ENCODE measurements at places on chromosomes 5 and 9. TPM values are rescaled to one million over a fixed set of nuclear protein-coding genes. Genes with fewer than 3 reads are reported as not detected.

The PCDHA3 gene
- total RNA-seq = 1.1 TPM

The SLC6A7 gene
- total RNA-seq = not detected

GRCh38 chr5:139243425-139243970 is 45.3 kb upstream of the SIL1 start:
- no peak overlapping the region for H3K4me3 ChIP-seq
- no peaks in the 10 kb centered on the region for H3K36me3 ChIP-seq
- H3K4me1 ChIP-seq = peaks cover 6% of the 10 kb centered on the region
- no peak for DNase-seq

The PRLR gene
- total RNA-seq = 0.93 TPM

GRCh38 chr9:119322184-119322583 is 47.1 kb downstream of the BRINP1 start:
- DNase-seq = peak; percentile 6
- no peaks in the 10 kb centered on the region for H3K36me3 ChIP-seq
- no peaks in the 10 kb centered on the region for H3K27me3 ChIP-seq
- H3K4me1 ChIP-seq = no peaks in the 10 kb centered on the region

The TEK gene
- total RNA-seq = 2.3 TPM

DNA sequence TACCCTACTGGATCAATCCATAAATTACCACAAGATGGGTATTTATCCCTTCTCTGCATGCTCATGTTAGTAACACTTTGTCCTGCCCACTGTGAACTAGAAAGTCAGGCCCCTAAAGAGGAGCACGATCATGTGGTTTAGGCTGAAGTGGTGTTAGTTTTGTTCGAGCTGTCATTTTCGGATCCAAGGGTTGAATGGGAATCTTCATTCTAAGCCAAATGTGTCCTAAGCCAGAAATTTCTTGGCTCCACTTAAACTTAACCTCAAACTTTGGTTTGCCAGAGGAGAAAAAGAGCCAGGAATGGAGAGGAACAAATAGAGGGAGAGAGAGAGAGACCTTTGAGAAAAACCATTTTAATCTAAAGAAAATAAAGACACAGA is 837.7 kb upstream of the ZNF608 start:
- H3K4me3 ChIP-seq = no peak overlapping the region
- no peak overlapping the region for H3K27ac ChIP-seq

- DNase-seq = no peak
- H3K27ac ChIP-seq = no peak overlapping the region
- H3K36me3 ChIP-seq = no peaks in the 10 kb centered on the region
- H3K4me3 ChIP-seq = no peak overlapping the region
- no peaks in the 10 kb centered on the region for H3K27me3 ChIP-seq
- no peaks in the 10 kb centered on the region for H3K4me1 ChIP-seq
Measured at GRCh38 chr5:108054349-108054748, 327.5 kb downstream of the FBXL17 start.

DNA sequence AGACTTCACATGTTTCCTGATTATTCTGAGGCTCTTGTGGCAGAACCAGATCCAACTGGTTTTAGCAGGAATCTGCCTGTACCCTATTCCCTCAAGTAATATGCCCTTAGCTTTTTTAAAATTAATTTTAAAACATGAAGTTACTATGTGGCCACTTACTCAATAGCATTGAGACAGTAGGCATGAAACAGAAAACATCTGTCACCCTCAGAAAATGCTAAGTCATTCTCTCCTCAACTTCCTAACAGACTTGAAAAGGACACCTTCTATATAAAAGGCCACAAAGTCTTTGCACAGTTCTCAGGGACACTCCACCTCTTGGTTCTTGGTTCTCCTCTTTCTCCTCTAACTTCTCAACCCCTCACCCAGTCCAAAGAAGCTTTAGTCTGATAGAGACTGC is 277.8 kb downstream of the RAB3C start:
- H3K4me1 ChIP-seq = no peaks in the 10 kb centered on the region
- peaks cover under 1% of the 10 kb centered on the region for H3K27me3 ChIP-seq
- DNase-seq = no peak
- no peaks in the 10 kb centered on the region for H3K36me3 ChIP-seq
- no peak overlapping the region for H3K4me3 ChIP-seq

DNA sequence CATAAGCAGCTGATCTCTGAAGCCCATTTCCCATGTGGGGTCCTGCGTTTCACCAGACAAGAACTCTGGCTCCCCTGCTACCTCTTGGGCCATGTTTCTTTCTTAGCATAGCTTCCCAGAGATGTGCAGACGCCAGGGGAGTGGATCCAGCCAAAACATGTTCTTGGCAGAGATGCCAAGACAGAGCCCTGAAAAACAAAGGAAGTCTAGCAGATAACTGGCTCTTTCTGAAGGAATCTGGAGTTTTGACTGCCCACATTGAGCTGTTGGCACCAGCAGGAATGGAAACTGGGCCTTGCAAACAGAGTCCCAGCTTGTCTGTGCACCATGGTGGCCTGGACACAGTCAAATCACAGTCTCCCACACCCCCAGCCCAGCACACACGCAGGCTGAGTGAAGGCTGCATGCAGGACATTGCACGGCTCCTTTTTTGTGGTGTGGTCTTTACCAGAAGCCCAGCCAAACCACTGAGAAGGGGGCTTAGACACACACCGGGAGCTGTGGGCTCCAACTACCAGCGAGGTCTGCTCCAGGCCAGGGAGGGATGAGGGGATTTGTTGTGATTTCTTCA is 114.7 kb downstream of the SNX18 start:
- H3K4me3 ChIP-seq = no peak overlapping the region
- no peaks in the 10 kb centered on the region for H3K36me3 ChIP-seq
- no peaks in the 10 kb centered on the region for H3K27me3 ChIP-seq
- no peaks in the 10 kb centered on the region for H3K4me1 ChIP-seq

DNA sequence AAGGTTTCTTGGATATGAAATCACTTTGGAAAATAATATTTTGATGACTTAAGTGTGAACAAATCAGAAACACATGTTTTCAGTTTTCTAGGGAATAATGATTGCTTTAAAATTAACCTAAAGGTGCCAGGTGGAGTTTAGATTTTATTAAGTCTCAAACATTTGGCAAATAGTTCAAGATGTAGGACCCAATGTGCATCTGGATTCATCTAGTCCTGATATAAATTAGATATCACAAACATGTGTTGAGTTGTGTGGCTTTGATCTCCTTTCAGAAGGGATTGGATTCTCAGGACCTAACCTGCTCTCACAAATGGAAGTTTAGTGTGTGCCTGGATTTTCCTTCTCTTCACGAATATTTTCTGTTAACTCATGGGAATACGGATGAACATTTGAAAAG is 291.4 kb upstream of the ISL1 start:
- no peak overlapping the region for H3K4me3 ChIP-seq
- H3K36me3 ChIP-seq = no peaks in the 10 kb centered on the region
- H3K4me1 ChIP-seq = no peaks in the 10 kb centered on the region
- no peak overlapping the region for H3K27ac ChIP-seq
- no peak for DNase-seq

DNA sequence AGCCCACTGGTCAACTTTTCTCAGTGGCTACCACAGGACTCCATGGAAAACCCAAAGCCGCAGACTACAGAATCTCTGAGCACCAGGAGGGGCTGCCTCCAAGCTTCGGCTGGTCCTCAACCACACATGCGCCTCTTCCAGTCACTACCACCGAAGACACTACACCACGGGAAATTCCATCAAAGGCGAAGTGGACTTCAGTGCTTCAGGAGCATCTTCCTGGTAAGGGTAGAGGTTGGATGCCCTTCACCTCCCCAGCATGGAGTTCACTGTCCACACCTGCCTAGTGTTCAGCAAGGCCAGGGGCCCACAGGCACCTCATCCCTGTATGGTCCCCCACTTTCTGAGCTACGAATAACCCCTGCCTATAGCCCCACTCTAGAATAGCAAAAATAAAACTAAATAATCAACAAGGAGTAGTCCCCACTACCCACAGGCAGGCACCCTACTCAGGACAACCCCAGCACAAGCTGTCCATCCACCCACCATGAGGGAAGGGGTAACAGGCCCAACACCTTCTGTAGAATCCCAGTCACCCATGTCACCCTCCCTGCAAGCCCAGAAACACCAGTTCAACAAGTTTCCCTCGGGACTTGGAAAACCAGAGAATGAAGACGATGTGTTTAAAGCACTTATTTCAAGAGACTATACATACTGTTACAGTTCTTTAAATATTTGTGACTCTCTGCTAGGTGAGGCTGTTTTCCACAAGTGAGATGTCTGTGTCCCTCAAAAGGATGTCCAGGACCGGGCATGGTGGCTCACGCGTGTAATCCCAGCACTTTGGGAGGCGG is 2.6 kb downstream of the VDAC1 start:
- no peak overlapping the region for H3K4me3 ChIP-seq
- H3K4me1 ChIP-seq = peaks cover 24% of the 10 kb centered on the region
- H3K36me3 ChIP-seq = peaks cover 4% of the 10 kb centered on the region
- H3K27ac ChIP-seq = no peak overlapping the region
- no peak for DNase-seq

- H3K36me3 ChIP-seq = no peaks in the 10 kb centered on the region
- H3K4me3 ChIP-seq = no peak overlapping the region
- H3K4me1 ChIP-seq = no peaks in the 10 kb centered on the region
- H3K27me3 ChIP-seq = no peaks in the 10 kb centered on the region
- H3K27ac ChIP-seq = no peak overlapping the region
- peak; percentile 46 for DNase-seq
Measured at GRCh38 chr5:93924628-93925027, 183.2 kb upstream of the POU5F2 start.

The PCDHGA2 gene
- 0.14 TPM for total RNA-seq

The EQTN gene
- total RNA-seq = not detected

The PRKAA1 gene
- 70.3 TPM for total RNA-seq

DNA sequence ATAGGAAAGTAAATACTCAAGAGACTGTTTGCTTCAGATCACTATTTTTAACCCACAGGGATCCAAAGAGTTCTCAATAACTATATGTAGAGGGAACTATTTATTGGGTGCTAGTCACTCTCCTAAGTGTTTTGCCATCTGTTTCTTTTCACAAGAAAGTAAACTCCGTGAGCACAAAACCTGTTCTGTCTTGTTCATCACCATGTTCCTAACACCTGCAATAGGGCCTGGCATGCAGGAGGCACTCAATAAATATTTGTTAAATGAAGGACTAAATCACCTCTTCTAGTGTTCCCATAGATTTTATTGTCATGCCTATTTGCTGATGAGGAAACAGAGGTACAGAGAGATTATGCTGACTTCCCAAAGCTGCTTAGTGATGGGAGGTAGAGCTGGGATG is 118.2 kb downstream of the VCAN start:
- no peaks in the 10 kb centered on the region for H3K27me3 ChIP-seq
- H3K4me1 ChIP-seq = peaks cover 3% of the 10 kb centered on the region
- no peak overlapping the region for H3K27ac ChIP-seq
- no peaks in the 10 kb centered on the region for H3K36me3 ChIP-seq

The HEMGN gene
- total RNA-seq = not detected

The KIF4B gene
- not detected for total RNA-seq

DNA sequence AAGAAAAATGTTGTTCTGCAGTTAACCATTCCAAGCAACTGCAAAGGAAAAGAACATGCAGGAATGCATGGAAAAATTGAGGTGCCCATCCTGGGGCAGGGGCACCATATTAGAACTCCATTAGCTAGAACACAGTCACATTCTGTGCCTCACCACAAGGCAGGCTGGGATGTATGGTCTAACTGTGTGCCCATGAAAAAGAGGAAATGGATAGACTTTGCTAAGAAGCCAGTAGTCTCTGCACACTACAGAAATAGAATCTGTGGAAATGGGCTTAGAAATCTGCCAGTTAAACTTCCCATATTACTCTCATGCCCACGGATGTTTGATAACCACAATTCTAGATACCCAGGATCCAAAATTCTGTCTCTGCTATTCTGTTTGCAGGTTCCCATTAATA is 423.8 kb upstream of the SMARCA2 start:
- no peaks in the 10 kb centered on the region for H3K27me3 ChIP-seq
- no peak for DNase-seq
- H3K36me3 ChIP-seq = no peaks in the 10 kb centered on the region
- no peak overlapping the region for H3K27ac ChIP-seq
- no peak overlapping the region for H3K4me3 ChIP-seq

The ACSL6 gene
- total RNA-seq = not detected

GRCh38 chr9:70811638-70812037 is 309.8 kb downstream of the TRPM3 start:
- no peaks in the 10 kb centered on the region for H3K27me3 ChIP-seq
- H3K4me3 ChIP-seq = no peak overlapping the region
- no peak overlapping the region for H3K27ac ChIP-seq
- no peaks in the 10 kb centered on the region for H3K36me3 ChIP-seq

GRCh38 chr9:116689486-116690032 is 2.5 kb downstream of the TRIM32 start:
- H3K4me1 ChIP-seq = peaks cover 42% of the 10 kb centered on the region
- no peak overlapping the region for H3K4me3 ChIP-seq

- no peak overlapping the region for H3K4me3 ChIP-seq
- H3K27ac ChIP-seq = no peak overlapping the region
- H3K36me3 ChIP-seq = peaks cover 55% of the 10 kb centered on the region
- no peak for DNase-seq
- no peaks in the 10 kb centered on the region for H3K4me1 ChIP-seq
Measured at GRCh38 chr9:5764130-5764868, 68.6 kb downstream of the ERMP1 start.

- peaks cover 42% of the 10 kb centered on the region for H3K27me3 ChIP-seq
- H3K4me1 ChIP-seq = no peaks in the 10 kb centered on the region
- H3K27ac ChIP-seq = no peak overlapping the region
Measured at GRCh38 chr5:80037366-80037765, 2.2 kb downstream of the THBS4 start.

The CCDC180 gene
- 3.5 TPM for total RNA-seq

DNA sequence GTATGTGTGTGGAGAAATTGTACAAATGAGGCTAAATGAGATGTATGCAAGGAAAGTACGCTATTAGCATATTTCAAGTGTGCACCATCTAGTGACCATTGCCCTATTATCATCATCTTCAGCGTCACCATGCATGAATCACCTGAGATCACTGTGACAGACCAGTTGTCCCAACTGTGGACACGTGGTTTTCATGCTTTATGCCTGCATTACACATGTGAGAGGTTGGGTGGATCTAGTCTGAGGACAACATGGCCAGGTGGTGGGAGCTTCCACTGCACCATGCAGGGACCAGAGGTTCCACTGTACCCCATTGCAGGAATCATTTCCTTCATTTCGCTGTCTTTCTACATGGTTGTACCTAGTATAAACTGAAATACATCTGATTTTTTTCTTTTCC is 329.8 kb downstream of the SLIT3 start:
- H3K4me3 ChIP-seq = no peak overlapping the region
- no peak overlapping the region for H3K27ac ChIP-seq
- no peaks in the 10 kb centered on the region for H3K36me3 ChIP-seq
- no peak for DNase-seq

DNA sequence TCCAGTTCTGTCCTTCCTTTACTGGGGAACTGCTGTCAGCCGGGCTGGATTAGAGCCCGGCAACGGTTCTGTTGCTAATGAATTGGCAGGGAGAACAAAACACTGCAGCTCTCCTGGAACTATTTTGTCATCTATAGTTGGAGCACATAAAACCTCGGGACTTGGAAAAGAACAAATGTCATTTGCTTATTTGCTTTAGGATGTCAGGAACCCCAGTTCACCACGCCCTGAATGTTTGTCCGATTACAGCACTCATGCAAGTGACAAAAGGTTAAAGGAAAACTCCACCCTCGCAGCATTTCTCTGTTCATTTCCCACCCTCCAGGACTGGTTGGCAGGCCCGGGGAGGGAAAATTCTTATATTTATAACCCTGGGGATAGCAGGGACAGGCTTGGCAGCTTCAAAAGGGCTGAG is 66.4 kb upstream of the PLPP1 start:
- no peaks in the 10 kb centered on the region for H3K27me3 ChIP-seq
- peak overlapping the region; percentile 73 for H3K27ac ChIP-seq
- DNase-seq = peak; percentile 93
- peaks cover 43% of the 10 kb centered on the region for H3K4me1 ChIP-seq

Data from astrocyte (in vitro differentiated cells and primary cell).